Hepatic stellate cell (primary cell): ENCODE measurements at places on chromosomes 7 and 10.

DNA sequence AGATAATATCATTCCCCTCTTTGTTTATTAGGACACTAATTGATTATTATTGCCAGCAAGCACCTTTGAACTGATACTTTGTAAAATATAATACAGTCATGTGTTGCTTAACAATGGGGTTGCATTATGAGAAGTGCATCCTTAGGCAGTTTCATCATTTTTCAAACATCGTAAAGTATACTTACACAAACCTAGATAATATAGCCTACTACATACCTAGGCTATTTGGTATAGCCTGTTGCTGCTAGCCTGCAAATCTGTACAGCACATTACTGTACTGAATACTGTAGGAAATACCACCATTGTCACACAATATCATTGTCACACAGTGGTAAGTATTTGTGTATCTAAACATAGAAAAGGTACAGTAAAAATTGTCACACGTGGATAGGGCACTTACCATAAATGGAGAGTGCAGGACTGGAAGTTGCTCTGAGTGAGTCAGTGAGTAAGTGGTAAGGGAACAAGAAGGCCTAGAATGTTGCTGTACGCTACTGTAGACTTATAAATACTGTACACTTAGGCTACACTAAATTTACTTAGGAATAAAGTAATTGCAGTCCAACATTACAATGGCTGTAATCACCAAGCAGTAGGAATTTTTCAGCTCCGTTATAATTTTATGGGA is 70.7 kb downstream of the LCOR start:
- DNase-seq = no peak

GRCh38 chr7:28155019-28155660 is 25.5 kb downstream of the JAZF1 start:
- no peak for DNase-seq

DNA sequence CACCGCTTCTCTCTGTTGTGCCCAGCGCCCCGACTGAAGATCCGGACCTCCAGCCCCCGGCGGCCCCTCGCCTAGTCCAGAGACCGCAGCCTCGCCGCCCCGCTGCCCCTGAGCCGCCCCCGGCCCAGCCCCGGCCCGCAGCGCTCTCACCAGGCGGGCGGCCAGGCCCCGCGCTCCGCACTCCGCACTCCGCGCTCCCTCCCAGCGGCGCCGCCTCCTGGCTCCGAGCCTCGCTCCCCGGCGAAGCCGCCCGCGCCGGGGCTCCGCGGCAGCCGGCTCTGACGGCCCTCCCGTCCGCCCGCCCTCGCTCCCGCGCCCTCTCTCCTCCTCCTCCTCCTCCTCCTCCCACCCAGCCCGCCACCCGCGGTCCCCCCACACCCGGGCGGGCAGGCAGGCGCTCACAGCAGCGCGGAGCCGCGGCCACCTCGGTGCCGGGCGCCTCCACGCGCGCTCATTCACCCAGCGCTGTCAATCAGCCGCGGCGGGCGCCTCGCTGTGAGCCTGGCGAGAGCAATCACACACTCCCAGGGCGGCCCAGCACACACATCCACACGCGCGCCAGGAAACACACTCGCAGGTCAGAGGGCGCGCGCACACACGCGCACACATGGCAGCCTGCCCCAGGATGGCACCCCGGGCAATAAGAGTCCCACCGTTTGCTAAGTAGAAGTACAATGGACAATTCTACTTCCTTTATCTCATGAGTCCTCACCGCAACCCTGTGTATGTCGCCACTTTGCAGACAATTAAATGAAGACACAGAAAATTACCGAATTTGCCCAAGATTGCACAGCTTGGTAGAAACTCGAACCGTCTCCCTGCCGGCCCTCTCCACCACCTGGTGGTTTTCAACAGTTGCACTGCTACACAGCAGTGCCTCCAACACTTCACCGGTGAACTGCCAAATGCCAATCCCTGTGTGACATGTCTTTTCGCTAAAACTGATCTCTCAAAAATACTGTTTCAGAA is at the start of gene PRRT4:
PRRT4 (minus strand) TSS at position 280 of the 969 bp plus-strand sequence.
- DNase-seq = peak; percentile 57

DNA sequence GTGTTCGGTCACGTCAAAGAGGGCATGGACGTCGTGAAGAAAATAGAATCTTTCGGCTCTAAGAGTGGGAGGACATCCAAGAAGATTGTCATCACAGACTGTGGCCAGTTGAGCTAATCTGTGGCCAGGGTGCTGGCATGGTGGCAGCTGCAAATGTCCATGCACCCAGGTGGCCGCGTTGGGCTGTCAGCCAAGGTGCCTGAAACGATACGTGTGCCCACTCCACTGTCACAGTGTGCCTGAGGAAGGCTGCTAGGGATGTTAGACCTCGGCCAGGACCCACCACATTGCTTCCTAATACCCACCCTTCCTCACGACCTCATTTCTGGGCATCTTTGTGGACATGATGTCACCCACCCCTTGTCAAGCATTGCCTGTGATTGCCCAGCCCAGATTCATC is 6.5 kb downstream of the PPIF start:
- no peak for DNase-seq

- DNase-seq = no peak
Observed at GRCh38 chr10:96578633-96579032, 8.2 kb downstream of the TM9SF3 start.

- DNase-seq = no peak
Observed at GRCh38 chr10:4758256-4758655, 67.8 kb upstream of the AKR1E2 start.

DNA sequence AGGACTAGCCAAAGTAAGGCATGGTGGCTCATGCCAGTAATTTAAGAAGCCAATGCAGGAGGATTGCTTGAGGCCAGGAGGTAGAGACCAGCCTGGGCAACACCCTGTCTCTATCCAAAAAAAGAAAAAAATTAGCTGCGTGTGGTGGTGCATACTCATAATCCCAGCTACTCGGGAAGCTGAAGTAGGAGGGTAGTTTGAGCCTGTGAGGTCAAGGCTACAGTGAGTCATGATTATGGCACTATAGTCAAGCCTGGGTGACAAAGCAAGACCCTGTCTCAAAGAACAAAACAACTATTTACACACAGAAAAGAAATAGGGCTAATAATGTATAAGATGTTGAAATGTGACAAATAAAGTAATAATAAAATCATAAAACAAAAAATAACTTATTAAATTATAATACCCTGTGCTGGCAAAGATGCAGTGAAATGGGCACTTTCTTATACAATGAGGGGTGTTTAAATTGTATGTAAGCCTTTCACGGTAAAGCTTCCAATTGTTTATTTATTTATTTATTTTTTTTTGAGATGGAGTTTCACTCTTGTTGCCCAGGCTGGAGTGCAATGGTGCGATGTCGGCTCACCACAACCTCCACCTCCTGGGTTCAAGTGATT is 175.2 kb downstream of the TPST1 start:
- no peak for DNase-seq

DNA sequence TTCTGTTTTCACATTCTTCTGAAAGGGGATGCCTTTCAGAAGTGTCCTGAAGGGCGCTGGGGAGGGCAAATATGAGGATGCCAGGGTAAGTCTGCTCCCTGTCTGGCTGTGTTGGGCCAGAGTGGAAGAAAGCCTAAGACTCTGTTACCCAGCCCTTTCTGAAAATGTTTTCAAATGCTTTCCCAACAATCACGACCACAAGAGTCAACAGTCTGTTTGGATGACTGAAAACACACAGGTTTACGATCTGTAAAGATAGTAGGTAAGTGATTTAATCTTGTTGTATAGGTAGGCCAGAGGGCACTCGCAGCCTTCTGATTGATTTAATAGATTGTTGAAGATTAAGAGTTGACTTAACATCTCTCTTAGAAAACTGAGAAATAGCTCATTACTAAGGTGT is 13.2 kb downstream of the SGPL1 start:
- DNase-seq = no peak

DNA sequence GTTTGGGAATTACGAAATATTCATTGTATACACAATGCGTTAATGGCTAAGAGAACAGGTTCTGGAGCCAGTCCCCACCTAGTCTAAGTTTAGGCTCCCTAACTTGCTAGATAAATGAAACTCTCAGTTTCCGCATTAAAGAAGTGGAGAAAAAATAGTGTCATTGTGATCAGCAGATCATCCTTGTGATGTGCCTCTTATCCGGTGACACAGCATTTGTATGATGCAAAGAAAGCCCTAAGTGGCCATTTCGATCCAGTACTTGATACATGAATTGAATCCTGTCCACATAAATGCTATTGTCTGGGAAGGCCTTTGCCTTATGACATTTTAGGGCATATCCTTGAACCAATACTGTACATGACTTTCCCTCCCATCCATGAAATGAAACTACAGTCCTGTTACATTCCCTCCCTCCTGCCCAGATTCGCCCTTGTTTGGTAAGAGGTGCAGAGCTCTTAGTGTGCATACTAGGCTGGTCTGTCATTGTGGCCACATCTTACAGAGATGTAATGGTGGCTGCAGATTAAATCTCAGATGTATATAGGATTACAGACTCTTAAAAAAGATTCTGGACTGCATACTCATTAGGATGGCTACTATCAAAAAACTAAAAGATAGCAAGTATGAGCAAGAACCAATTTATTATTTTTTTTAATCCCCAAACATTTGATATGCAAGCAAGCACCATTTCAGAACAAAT is 80.9 kb downstream of the LRRC4 start:
- no peak for DNase-seq

DNA sequence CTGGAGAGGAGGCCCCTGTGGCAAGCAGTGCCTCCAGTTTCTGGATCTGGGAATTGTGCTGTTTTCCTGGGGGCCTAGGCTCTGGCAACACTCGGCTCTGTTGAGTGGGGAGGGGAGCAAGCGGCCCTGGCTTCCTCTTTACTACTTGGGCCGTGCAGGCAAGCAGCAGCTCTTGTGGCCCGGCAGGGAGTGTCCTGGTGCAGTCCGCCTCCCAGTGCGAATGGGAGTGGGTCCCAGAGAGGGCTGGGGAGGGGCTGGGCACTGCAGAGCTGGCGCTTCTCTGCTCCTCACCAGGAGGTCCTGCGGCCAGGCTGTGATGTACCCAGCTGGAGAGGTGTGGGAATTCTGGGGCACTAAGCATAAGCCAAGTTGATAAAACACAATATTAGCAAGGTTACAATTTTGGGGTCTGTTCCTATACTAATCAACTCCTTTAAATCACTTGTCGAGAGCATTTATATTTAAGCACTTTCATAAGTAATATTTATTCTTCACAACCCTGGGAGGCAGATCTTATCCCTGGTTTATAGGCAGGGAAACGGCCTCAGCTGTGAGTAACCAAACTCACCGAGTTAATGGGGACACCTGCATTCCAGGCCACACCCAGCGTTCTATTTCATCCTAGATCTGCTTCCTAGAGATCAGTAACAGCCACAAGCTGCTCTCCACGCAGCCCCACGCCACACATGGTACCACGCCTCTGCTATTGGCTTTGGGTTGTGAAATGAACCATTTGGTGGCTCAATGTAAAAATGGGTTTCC is 183.4 kb upstream of the PLXNA4 start:
- DNase-seq = no peak
